HCT116 (cell line): ENCODE measurements at places on chromosomes 3 and 15.

GRCh38 chr3:36488077-36488789 is 107.9 kb downstream of the STAC start:
- no peak for DNase-seq

DNA sequence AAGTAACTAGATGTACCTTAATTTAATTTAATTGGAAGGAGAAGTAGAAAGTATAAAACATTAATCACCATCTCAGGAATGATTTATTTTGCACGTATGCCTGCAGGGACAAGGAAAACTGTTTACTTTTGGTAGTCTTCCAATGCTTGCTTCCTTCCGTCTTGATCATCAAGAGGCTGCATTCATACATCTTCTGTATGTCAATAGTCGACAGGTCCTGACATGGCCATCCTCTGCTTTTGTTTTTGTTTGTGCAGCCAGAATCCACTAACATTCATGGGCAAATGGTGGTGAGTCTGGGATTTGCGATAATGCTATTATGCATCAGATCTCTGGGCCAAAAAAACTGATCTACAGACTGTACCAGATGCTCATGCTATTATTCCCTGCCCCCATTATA is 56.6 kb upstream of the ZPLD1 start:
- no peak for DNase-seq

DNA sequence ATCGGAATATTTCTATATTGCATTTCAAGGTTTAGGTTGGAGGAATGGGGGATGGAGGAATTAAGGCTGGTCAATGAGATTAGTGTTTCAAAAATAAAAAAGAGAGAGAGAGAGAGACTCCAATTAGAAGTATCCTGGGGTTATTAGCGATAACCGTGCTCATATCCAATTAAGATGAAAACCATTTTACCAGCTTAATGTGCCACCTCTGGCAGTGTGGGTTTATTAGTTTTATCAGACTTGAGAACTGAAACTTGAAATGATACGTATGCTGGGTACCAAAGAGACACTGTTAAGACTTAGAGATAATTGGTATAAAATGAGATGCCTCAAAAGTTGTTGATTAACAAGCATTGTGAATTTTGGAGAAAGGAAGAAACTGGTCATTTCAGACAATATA is 251.5 kb upstream of the NR2F2 start:
- DNase-seq, result no peak

GRCh38 chr3:139935016-139935865 is at the start of gene CLSTN2:
Gene CLSTN2 (plus strand): TSS chr3:139935185.
- DNase-seq, result no peak

GRCh38 chr3:24052446-24052845 is 107.4 kb downstream of the NR1D2 start:
- DNase-seq, result no peak

DNA sequence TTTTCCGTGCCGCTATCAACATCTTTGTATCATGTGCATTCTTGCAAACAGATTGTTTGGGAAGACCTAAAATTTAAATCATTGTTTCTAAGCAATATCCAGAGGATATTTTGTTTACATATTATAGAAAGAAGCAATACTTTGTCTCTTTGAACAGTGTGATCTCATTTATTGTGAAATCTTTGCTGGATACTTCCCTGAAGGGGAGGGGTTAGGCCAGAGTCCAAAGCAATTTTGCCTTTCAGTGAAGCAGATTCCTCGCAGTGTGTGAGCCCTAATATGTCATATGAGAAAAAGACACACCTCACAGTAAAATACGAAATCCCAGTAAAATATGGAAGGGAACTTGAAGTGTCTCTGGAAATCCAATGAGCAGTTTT is 158.7 kb upstream of the SLCO3A1 start:
- DNase-seq, result no peak

GRCh38 chr3:120280026-120280425 is 5.0 kb downstream of the GPR156 start:
- no peak for DNase-seq

DNA sequence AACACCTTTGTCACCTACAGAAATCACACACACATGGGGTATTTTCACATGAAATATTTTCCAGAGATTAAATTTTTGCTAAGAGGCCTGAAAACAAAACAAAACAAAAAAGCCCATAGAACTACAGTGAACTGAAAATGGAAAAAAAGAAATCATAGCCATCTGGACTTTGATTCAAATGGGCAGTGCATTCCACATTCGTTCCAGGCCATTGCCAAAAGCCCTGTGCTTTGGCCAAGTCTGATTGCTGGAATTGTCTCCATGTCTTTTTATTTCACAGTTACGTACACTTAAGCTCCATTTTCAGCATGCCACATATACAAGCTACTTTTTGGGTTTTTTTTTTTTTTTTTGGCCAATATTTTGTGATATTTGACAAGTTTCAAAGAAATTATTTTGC is 47.1 kb downstream of the TFG start:
- DNase-seq, result no peak

GRCh38 chr15:23758891-23759290 is 71.8 kb upstream of the NDN start:
- DNase-seq, result no peak

DNA sequence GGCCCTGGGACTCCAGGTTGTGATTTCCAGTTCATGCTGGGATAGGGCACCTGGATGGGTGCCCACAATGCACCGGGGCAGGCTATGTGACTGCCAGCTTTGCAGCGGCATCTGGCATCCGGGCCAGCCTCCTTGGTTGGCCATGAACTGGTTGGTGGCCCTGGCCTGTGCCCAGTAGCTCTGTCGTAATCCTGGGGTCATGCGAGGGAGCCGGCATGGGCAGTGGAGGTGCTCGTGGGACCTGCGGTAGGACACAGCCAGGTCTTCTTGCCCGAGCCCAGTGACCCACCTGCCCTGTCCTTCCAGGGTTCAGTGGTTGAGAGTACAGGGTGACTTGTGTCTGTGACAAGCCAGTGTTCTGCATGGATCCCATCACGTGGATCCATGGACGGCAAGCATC is 237.9 kb downstream of the SNRPN start:
- no peak for DNase-seq

GRCh38 chr3:78926523-78926922 is 841.3 kb downstream of the ROBO1 start:
- DNase-seq, result no peak

- no peak for DNase-seq
Measured at GRCh38 chr3:94307588-94307987, 244.7 kb downstream of the NSUN3 start.

DNA sequence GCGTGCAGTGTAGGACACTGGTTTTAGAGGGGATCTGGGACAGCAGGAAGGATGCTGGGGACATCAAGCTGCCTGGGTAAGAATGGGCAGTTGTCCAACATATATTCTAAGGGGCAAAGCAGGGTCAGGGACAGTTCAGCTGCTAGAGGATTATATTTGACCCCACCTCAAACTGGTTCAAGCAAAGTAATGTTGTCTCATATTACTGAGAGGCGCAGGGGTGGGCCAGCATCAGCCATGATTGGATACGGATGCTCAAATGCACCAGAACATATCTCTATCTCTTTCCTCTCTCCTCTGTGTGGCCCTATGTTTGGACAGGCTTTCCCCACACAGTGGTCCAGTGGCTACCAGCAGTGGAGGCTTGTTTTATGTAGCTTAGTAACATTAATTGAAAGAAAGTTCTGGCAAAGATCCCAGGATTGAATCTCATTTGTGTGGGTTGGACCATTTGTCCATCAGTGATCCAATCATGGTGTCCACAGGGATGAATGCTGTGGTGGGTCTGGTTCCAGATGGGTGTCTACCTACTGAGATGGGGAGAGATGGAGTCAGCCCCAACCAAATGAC is 49.8 kb upstream of the RGMA start:
- no peak for DNase-seq

GRCh38 chr3:174444391-174444790 is 414.7 kb upstream of the NAALADL2 start:
- DNase-seq, result no peak

DNA sequence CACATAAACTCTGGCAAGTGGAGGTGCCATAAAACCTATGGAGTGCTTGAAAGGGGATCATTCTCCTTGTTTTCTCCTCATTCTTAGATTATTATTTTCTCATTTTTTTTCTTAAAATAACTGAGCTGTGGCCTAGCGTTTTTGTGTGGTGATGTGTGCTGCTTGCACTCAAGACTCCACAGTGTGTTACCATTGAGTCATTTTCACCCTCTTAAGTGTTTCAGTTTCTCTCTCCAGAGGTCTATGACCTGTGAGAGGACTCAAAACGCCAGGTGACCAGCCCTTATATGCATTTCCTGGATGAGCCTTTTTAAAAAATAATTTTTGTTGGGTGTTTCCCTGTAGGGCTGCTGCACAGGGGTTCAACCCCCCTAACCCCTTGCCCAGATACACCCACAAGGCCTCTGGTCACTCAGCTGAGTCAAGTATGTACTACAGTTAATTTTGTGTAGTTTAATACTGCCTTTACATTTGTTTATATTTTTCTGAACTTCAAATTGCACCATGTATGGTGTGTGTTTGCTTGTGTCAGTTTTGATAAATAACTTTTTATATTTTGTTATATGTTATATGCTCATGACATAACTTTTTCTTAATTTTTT is 15.4 kb upstream of the BTLA start:
- DNase-seq, result no peak

GRCh38 chr3:33803894-33804526 is 5.6 kb downstream of the PDCD6IP start:
- DNase-seq, result no peak

GRCh38 chr15:60859996-60860494 is 369.1 kb downstream of the RORA start:
- no peak for DNase-seq

DNA sequence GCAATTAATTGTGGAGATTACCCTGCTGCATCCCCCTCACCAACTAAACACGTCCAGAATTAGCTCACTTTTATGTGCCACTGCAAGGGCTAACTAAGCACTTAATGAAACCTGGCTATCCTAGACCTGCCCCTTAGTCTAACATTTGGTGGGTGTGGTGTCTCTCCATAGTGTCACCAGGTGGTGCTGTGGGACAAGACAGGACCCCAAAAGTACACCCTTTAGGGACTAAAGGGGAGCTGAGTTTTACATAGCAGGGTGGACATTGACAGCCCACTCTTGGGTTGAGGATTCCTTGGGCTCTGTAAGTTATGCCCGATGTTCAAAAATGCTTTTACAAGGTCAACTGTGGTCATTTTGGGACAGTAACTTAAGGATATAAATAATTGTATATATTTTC is 5.7 kb downstream of the DUT start:
- DNase-seq, result peak; percentile 8

GRCh38 chr15:88118035-88118434 is 138.5 kb downstream of the NTRK3 start:
- DNase-seq, result no peak

DNA sequence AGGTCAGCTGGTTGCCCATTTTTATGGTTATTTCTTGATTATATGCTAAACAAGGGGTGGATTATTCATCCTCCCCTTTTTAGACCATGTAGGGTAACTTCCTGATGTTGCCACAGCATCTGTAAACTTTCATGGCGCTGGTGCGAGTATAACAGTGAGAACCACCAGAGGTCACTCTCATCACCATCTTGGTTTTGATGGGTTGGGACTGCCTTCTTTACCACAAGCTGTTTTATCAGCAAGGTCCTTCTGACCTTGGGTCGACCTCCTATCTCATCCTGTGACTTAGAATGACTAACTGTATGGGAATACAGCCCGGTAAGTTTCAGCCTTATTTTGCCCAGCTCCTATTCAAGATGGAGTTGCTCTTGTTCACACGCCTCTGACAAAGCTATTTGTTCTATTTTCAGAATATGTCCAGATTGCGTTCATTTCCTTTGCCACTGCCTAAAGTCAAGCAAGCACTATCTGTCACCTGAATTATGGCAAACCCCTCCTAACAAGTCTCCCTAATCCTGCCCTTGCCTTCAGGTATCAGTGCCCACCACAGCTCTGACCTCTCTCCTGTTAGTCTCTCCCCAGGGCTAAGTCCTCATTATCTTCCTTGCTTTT is 308.5 kb downstream of the ROBO2 start:
- DNase-seq, result no peak

DNA sequence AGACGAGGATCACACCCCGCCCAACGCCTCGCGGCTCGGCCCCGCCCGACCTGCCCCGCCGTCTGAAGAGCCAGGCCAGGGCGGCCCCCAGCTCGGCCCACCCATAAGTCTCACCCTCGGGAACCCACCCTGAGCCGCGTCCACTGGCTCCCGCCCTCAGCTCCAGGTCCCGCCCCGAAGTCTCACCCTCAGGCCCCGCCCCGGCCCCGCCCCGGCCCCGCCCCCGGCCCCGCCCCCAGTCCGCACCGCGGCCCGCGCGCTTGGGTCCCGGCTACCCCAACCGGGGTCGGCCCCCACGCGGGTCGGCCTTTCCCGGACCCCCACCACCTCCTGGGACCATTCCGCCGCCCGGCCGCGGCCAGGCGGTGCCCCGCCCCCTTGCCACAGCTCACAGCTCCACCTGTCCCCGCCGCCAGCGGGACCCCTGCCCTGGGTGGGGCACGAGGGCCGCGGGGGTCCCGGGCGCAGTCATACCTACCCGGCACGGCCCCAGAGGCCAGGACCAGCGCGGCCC is 489 bp downstream of the CSPG5 start:
- DNase-seq, result no peak

DNA sequence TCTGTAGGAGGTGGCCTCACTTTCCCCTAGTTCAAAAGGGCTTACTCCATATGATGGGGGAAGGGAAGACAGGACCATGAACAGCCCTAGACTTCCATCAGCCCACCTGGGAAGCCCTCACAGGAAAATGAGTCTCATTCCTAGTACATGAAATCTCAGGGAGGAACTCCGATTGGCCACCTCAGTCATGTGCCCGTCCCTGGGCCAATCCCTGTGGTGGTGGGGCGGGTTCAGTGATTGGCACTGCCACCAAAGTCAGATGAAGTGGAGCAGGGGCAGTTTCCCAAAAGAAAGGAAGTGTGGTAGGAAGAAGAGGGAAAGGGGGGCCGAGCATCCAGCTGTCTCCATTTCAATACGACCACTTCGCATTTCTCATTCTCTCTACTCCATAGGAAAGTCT is 25.9 kb upstream of the GP9 start:
- no peak for DNase-seq

GRCh38 chr15:68425428-68426060 is 6.4 kb downstream of the ITGA11 start:
- DNase-seq, result no peak

GRCh38 chr3:86056962-86057361 is 934.0 kb downstream of the VGLL3 start:
- no peak for DNase-seq
